ENCODE measurements at places on chromosomes 3 and 15. TPM values are rescaled to one million over a fixed set of nuclear protein-coding genes. Genes with fewer than 3 reads are reported as not detected.

GRCh38 chr3:71127844-71128243 is 455.7 kb downstream of the FOXP1 start:
- no peak for DNase-seq

- DNase-seq, result no peak
These were observed 1.2 kb upstream of the MME start for GRCh38 chr3:155078711-155079467.

The VEPH1 gene
- polyA plus RNA-seq, result not detected

DNA sequence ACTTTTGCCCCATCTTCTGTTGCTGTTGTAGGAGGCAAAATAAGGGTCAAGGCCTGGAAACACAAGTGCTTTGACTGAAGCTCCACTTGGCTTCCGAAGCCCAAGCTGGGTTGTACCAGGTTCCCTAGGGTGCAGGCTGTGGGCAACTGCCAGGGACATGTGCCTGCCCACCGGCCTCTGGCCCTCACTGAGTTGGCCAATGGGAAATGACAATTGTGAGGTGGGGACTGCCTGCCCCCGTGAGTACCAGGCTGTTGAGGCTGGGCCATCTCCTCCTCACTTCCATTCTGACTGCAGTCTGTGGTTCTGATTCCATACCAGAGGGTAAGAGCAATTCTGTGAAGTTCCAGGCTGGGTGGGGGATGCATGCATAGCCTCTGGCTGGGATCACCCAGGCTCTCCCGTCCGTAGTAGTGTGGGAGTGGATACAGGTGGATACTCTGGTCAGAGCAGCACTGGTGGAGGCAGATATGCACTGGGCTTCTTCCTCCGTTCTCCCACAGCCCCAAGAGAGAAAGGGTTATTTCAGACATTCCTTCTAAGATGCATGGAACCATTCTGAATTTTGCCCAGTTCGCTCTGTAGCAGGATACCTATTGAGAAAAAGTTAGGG is at the start of gene ADIPOQ:
TSS of gene ADIPOQ (plus strand) at position 285 of the 613 bp plus-strand sequence. CDS start 10,349 bp downstream, outside the sequence.
- no peak for DNase-seq

GRCh38 chr15:91068966-91069365 is 31.1 kb upstream of the SV2B start:
- DNase-seq, result no peak

The FILIP1L gene
- 77.3 TPM for polyA plus RNA-seq
